Fibroblast of pulmonary artery (primary cell): ENCODE measurements at places on chromosomes 4 and X.
A peak's percentile ranks its signal among the peaks of the same experiment; 100 is the strongest.

DNA sequence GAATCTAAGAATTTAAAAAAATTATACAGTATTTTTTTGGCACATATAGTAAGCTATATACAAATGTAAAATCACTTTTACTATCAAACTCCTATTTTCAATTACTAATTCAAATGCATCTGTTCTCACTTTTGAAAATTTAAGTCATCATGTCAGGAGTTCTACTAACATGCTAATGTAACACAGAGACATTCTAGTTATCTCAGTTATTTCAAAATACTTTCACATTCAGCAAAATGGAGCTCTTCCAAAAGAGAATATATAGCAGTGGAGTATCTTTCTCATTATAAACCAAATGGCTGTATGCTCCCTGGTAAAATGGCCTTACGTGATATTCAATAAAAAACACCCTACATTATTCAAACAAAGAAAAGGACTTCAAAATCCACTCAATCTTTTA is 42.3 kb downstream of the RFC1 start:
- peak; percentile 27 for DNase-seq

GRCh38 chrX:67635424-67635823 is 91.6 kb downstream of the AR start:
- DNase-seq: no peak

- DNase-seq: peak; percentile 86
Measured at GRCh38 chrX:120790118-120790517, 85.5 kb downstream of the CT47B1 start.

- DNase-seq: no peak
Measured at GRCh38 chr4:6109842-6110560, 90.3 kb downstream of the JAKMIP1 start.
